Stimulated activated CD4-positive, alpha-beta T cell treated with anti-CD3 and anti-CD28 coated beads, Interleukin-1b, Interleukin-23, amount 100 ng/mL, for 1 hour (primary cell): ENCODE measurements at places on chromosomes 7 and 10.

GRCh38 chr7:69076566-69076965 lies 521.7 kb upstream of the AUTS2 start:
- DNase-seq, result no peak

DNA sequence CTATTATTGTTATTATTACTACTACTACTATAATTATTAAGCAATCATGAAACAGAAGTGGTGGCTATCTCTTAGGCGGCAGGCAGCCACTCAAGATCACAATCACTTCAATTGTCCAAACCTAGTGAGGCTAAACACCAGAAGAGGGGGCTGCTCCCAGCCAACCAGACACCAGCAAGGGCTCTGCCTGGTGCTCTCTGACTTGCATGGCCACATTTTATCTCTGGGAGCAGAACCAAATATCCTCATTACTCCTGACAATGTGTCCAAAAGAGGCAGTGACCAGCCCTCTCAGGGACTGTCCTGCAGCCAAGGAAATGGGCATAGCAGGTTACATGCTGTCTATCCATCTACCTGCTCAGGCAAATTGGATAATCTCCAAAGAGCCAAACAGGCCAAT lies 187.4 kb upstream of the PDE1C start:
- no peak for DNase-seq

DNA sequence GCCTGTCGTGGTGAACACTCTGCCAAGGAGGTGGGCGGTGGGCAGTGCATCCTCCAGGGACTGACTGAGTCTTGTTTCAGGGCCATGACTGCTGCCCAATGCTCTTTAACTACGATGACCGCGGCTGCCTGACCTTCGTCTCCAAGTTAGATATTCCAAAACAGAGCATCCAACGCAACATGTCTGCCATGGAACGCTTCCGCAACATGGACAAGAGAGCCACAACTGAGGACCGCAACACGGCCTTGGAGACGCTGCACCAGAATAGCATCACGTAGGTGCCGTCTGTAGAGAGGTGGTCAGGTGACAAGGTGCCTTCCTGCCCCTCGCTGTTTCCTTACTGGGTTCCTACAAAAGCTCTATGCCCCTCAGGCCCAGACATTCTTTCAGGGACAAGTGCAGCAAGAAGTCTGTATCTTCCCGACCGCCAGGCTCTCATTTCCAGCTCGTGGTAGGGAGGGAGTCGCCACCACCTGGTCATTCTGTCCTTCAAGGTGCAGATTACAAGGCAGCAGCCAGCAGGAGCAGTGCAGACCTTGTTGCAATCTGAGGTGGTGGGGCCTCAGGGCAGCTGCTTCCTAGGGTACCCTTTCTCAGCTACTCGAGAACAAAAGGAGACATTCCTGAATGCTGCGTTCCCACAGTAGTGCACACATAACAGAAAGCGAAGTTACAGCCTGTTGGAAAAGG lies 14.9 kb upstream of the ARPC1B start:
- DNase-seq, result no peak

DNA sequence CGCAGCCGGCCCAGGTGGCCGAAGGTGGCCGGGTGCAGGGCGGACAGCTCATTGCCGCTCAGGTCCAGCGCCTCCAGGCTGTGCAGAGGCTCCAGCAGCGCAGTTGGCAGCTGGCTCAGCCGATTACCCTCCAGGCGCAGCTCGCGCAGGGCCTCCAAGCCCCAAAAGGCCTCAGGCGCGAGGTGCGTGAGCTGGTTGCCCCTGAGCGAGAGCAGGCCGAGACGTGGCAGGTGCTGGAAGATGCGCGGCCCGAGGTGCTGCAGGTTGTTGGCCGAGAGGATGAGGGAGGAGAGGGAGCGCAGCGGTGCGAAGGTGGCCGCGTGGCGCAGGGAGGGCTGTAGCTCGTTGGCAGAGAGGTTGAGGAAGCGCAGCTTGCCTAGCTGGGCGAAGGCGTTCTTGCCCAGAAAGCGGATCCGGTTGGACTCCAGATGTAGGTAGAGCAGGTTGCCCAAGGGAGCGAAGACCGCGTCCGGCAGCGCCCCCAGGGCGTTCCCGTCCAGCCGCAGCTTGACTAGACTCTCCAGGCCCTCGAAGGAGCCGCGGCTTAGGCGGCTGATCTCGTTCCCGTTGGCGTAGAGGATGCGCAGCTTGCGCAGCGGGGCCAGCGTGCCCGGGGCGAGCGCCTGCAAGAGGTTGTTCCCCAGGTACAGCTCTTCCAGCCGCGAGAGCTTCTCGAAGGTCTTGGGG lies 923 bp downstream of the TRIL start:
- DNase-seq, result no peak

DNA sequence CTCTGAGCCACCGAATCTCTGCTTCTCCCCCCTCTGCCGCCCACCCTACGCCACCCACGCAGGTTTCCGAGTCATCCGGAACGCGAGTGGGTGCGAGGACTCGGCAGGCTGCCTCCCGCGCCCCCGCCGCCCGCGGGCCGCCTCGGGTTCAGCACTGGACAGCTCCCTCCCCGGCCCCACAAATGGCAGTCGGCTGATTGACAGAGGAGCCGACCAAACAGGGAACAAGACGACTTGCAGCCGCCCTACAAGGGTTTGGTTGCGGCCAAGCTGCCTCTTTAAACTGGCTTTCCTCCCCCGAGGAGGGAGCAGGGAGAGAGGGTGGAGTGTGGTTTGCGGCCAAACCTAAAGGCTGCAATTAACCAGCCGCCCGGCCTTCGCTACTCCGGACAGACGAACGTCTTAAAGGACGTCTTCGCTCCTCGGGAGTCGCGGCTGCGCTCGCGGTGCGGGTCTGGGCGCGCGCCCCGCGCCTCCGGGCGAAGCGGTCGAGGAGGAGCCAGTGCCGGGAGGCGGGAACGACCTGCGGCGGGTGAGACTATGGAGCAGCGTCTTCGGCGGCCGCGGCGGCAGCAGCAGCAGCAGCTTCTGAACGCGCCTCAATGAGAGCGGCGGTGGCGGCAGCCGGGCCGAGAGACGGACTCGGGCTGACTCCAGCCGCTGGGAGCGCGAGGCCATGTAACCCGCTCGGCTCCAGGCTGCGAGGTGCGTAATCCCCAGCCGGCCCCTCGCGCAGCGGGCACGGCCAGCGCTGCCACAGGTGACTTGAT lies at the start of gene GPR158:
Gene GPR158 (plus strand): TSS at position 541 of the 770 bp plus-strand sequence. CDS start 420 bp downstream, outside the sequence.
- DNase-seq, result no peak

- DNase-seq, result no peak
Measured at GRCh38 chr7:39845006-39845405, 105.0 kb upstream of the CDK13 start.

GRCh38 chr7:7791523-7791922 lies 73.1 kb upstream of the RPA3 start:
- no peak for DNase-seq

DNA sequence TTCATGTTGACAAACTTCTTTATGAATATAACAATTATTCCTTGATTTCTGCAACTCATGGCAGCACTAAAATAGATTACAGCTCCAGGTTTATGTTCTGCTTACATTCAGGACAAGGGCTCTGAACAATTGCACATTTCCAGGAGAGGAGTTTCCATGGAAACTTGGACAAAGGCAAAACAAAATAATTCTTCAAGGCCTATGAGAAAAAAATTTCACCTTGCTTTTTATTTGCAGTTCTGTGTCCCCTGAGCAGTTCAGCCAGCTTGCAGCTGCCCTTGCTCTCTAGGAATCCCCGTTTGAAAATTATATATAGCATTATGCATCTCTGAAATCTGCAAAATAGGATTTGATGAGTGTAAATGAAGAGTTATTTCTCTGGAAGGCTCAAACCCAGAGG lies 71.7 kb downstream of the ARL4A start:
- DNase-seq, result no peak

- no peak for DNase-seq
Measured at GRCh38 chr10:132971448-132972148, 29.2 kb upstream of the CFAP46 start.

- no peak for DNase-seq
Measured at GRCh38 chr10:118882741-118883140, 128.0 kb upstream of the CACUL1 start.

- no peak for DNase-seq
Measured at GRCh38 chr10:132058111-132058745, 7.5 kb upstream of the JAKMIP3 start.

GRCh38 chr10:74589226-74589673 lies 237.2 kb upstream of the KAT6B start:
- peak; percentile 74 for DNase-seq
